Activated CD4-positive, alpha-beta T cell treated with anti-CD3 and anti-CD28 coated beads for 1 hour (primary cell): ENCODE measurements at places on chromosomes 12 and 14.
A peak's percentile ranks its signal among the peaks of the same experiment; 100 is the strongest.

DNA sequence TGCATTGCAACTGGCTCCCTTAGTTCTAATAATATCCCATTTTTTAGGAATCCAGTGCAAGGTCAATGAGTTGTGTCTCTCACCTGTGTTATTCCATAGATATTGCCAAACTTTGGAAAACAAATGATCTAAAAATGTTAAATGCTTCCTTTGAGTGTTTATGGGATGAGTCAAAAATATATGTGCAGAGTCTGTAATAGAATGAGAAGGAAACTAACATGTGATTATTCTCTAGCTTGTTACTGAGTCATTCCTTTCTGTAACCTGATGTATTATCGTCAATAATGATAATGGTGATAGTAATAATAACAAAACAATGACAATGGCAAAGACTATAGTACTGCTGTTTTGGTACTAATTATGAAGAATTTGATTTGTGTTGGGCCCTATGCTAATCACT, 11.5 kb downstream of the ACSS3 start:
- no peak for DNase-seq

GRCh38 chr12:128980623-128981022, 127.3 kb downstream of the GLT1D1 start:
- DNase-seq: no peak

GRCh38 chr14:68643673-68644072, 149.2 kb downstream of the ZFP36L1 start:
- no peak for DNase-seq

DNA sequence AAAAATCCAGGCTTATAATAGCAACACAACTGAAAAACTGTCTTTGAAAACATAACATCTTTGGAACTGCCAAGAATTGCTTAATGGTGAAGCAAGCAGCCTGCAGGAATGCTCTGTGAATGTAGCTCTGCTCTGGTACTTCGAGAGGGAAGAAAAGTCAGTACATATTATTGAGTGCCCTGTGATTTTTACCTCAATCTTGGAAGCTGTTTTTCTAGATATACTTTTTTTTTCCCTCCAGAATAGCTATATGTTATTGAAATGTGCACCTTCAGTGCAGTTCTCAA, 508.1 kb downstream of the PCNX1 start:
- no peak for DNase-seq

DNA sequence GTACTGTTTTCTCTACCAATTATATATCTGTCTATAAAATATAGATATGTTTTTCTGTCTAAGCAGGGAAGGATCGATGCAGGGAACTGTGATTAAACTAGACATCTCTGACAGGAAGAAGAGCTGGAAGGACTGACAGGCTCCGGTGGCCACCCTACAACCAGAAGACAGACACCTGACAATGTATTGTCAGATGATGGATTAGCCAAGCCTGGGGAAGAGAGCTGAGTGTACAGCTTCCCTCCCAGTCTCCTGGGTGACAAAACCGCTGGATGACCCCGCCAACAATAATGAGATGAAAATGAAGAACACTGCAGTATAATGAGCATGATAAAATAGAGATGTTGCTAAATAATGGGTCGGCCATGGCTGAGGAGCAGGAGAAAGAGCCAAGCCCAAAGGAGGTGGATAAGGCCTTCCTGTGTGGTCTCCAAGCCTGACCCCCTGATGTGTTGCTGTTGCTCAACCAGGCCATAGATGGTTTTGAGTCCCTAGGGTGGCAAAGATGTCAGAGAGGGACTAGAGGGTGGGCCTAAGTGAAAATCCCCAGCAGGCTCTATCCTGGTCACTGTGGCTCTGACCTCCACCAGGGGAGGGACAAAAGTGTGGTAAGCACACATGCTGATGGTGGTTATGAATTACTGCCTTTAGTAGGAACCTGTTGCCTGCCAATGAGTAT, 28.2 kb downstream of the DHRS2 start:
- no peak for DNase-seq

DNA sequence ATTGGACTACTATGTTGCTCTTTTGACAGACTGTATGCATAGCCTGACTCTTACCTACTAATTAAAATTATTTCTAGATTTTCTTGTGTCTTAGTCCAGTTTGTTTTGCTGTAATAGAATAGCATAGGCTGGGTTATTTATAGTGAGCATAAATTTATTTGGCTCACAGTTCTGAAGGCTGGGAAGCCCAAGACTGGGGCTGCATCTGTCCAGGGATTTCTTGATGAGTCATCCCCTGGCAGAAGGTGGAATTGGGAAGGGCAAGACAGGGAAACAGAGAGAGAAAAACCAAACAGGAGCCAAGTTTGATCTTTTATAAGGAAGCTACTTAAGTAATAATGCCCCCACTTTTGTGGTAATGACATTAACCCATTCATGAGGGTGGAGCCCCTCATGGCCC, 759.2 kb upstream of the LRFN5 start:
- DNase-seq: no peak

DNA sequence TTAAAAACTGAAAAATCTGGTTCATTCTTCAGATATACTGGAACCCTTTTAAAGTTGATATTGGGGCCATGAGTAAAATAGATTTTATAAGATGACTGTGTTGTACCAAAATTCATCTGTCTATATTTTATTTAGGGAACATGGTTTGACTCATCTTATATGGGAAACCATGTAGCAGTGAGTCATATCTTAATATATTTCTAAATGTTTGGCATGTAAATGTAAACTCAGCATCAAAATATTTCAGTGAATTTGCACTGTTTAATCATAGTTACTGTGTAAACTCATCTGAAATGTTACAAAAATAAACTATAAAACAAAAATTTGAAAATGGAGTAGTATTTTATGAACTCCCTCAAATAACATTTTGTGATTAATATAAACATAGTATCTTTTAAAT, 14.2 kb downstream of the PTGER2 start:
- DNase-seq: no peak

GRCh38 chr14:38882533-38882932, 220.5 kb downstream of the SEC23A start:
- DNase-seq: no peak

DNA sequence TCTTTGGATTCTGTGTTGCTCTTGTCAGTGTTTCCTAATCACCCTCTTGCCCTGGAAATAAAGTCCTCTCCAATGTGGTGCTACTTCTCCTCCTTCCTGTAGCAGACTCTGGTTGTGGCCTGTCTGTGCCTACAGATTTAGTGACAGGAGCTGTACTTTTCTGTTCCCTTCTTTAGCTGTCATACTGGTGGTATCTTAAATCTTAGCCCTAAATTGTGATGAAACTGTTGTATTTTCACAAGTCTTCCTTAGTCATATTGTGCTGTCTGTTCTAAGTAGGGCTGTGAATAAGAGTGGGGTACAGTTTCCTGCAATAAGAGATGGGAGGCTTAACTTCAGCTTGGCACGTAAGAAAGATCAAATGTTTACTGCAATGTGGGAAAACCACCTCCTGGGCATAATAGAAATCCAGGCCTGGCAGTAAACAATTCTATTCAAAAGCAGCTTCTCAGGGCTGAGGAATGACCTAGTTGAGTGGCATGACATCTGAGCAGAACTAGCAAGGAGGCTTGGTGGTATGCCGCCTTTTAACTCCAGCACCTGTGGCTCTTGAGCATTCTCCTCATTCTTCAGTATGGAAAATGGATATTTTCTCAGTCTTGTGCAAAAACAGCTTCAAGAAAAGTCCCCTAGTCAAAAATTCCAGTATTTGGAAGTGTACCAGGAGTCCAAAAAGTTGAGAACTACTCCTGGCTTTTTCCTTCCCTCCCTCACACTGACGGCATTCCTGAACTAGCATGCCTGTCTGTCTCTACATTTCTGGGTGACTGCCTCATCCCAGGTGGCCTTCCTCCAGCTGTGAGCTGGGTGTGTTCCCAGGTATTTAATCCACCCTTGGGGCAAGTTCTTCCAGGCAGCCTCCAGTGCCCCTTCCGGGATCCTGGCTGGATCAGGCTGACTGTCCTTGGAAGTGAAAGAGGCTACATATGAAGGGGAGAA, 19.5 kb downstream of the ANO6 start:
- no peak for DNase-seq

DNA sequence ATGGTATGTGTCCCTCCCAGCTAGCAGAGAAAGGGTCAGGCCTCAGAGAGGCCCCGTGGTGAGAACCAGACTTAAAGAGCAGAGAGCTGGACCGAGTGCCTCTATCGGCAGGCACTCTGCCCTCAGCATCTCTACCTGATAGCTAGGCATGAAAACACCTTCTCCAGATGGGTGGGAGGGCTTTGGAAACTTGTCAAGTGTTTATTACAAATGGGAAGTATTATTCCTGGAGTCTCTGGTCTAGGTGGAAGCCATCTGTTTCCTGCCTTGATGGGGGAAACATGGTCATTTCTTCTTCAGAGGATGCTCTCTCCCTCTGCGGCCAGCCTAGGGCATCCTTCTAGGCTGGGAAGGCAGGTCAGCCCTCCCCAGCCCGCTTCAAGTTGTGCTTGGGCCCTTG, 2.3 kb downstream of the TMEM63C start:
- no peak for DNase-seq

DNA sequence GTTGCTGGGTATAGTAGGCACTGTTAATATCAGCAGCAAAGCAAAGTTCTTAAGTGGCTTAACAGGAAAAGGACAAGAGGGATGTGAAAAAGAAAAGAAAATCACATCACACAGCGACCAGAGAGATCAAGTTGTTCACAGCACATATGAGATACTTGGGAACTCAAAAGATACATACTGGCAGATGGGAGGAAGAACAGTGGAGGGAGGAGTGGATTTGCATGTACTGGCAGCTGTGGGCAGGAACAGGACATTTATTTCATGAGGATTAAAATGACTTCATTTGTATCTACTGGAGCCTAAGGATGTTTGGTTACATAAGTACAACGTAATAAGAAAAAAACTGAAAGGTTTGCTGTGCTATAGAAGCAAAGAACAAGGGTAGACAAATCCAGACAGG, 136.5 kb upstream of the IFNG-AS1 start:
- no peak for DNase-seq

DNA sequence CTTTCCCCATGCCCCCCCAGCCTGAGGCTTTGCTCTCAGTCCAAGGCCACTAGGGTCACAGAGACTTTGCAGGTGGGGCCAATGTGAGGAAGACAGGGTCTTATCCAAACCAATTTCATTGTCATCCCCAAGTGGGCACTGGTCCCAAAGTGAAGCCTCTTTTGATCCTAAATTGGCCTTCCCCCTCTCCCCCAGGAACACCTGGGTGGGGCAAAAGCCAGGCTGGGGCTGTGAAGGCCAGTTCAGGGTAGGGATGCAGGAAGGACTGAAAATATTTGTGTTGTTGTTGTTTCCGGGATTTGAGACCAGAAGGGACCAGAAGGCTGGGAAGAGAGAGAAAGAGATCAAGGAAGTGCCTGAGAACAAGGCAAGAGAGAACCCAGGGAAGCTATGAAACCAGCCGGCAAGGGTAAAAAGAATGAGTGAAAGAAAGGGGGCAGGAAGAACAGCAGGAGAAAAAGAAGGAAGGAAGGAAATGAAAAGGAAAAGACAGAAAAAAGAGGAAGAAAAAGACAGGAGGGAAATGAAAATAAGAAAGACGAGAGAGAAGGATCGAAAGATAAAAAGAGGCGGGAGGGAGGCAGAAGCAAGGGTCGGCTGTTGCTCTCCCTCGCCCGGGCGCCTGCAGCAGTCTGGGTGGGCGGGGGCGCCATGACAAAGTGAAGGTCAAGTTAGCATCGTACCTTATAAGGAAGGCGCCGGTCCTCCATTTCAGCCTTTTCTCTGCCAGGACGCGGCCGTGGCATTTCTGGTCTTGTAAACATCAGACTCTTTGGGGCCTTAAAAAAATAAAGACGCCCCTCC, 7.4 kb upstream of the HOXC11 start:
- no peak for DNase-seq

- no peak for DNase-seq
Observed at GRCh38 chr12:3042826-3043225, 34.4 kb upstream of the TSPAN9 start.

- DNase-seq: no peak
Observed at GRCh38 chr12:77337362-77337761, 272.0 kb upstream of the E2F7 start.

- DNase-seq: no peak
Observed at GRCh38 chr14:101353422-101353821, 207.9 kb upstream of the DIO3 start.

DNA sequence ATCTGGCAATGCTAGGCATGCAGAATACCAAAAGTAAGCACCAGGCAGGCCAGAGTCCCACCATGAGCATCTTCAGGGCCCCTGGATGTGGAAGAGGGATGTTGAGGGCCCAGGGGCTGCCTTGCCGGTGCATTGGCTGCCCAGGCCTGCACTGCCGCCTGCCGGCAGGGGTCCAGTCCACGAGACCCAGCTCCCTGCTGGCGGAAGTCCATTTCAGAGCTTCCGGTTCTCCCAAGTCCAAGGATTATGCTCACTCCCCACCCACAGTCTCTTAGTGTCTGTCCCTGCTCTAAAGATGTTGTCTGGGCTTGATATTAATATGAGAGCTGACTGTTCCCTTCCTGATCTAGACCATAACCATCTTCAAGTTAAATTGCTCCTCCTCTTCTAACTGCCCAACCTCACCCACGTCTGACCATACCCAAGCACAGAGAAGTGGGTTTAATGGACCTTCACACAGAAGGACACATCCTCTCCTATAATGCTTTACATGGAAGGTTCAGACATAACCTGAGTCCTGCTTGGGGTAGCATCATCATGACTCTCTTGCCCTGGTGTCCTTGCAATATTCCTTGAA, 117.4 kb downstream of the DAD1 start:
- no peak for DNase-seq

GRCh38 chr12:57109207-57110103, 1.7 kb downstream of the STAT6 start:
- DNase-seq: no peak

GRCh38 chr14:65604535-65604934, 192.0 kb downstream of the FUT8 start:
- no peak for DNase-seq

DNA sequence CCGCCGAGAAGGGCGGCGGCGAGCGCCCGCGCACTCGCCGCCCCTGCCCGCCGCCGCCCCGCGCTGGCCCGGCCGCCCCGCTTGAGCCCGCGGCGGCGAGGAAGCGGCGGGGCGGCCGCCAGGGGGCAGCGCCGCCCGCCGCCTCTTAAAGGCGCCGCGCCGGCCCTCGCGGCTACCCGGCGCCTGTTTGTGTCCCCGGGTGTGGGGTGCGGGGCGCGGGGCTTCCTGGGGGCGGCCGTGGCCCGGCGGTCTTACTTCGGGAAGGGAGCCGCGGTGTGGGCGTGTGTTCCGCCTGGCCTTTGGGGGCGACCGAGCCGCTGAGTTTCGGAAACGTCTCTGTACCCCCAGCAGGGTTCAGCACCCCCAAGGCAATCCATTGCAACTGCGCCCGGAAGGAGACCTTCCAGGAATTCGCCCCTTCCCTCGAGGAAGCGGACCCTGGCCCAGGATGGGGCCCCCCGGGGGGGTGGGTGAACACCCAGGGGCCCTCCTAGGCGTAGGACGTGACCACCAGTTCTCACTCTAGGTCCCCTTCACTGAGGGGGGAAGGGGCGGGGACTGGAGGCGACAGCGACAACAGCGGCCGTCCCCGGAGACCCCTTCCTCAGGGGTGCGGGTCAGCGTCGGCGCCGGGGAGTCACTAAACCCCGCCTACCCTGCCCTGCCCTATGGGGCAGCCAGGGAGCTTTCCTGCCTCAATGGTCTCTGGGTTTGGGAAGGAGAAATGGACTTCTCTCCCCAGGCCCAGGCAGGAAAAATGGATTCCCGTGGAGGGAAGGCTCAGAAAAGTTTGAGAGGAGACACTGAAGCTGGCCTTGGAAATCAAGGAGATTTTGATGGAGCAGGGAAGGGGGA, at the start of gene ITPK1:
TSS of gene ITPK1 (minus strand) at position 105 of the 855 bp plus-strand sequence. CDS start 762 bp downstream, outside the sequence.
- DNase-seq: peak; percentile 36

GRCh38 chr12:10721651-10722501, 1.2 kb downstream of the YBX3 start:
- peak; percentile 12 for DNase-seq

- no peak for DNase-seq
Observed at GRCh38 chr12:81758421-81759189, 545 bp downstream of the PPFIA2 start.
